ENCODE measurements at places on chromosomes 4 and X.

DNA sequence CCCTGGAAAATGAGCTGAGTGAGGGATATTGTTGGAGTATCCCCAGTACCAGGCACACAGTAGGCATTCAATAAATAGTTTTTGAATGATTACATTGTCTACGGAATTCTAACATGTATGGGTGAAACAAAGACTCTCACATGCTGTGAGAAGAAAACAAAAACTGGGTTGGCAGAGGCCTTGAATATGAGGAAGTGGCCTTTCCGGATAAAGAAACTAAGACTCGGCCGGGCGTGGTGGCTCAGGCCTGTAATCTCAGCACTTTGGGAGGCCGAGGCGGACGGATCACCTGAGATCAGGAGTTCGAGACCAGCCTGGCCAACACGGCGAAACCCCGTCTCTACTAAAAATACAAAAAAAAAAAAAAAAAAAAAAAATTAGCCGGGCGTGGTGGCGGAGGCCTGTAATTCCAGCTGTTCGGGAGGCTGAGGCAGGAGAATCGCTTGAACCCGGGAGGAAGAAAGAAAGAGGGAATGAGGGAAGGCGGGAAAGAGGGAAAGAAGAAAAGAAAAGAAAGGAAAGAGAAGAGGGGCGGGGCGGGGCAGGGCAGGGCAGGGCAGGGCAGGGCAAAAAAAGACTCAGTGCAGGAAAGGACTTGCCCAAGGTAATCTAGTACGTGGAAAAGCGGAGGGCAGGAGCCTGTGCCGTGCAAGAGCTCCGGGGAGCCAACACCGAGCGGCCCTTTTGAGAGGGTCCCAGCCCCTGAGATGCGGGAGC is 689 bp upstream of the TMA16 start:
- peaks cover 6% of the 10 kb centered on the region for H3K36me3 ChIP-seq
- H3K4me1 ChIP-seq, result peaks cover 37% of the 10 kb centered on the region
- H3K4me3 ChIP-seq, result peak overlapping the region; percentile 89
- H3K27me3 ChIP-seq, result peaks cover 9% of the 10 kb centered on the region

DNA sequence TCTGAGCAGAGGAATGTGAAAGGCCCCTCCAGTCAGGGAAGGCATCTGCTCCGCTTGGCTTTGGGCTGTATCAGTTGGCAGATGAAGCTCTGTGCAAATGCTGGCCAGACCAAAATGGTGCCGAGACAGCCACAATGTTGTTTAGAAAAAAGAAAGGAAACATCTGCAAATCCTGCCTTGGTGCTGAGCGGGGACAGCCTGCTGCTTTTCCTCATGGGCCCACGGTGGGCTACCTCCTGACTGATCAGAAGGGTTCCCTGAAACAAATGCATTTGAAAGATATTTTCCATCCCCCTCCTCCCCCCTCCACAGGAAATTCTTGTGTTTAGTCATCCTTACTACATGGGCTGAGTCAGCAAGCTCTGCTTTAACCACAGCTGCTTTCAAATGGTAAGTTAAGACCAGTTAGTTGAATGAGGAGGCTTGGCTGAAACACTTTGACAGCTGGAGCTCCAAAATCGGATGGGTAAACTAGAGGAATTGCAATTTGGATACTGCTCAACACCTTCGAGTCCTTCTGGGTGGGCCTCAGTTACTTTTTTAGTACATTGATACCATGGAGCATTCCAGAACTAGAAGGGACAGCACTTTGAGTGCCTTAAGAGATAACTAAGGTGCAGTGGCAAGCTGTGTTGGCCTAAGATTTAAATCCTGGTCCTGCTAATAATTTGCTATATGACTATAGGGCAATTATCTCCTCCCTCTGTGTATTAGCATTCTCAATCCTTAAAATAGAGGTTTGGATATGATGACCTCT is 36.0 kb downstream of the PLAC1 start:
- H3K27me3 ChIP-seq, result peaks cover 5% of the 10 kb centered on the region
- H3K27ac ChIP-seq, result peak overlapping the region; percentile 56
- peaks cover 4% of the 10 kb centered on the region for H3K36me3 ChIP-seq
- no peak overlapping the region for H3K4me3 ChIP-seq

DNA sequence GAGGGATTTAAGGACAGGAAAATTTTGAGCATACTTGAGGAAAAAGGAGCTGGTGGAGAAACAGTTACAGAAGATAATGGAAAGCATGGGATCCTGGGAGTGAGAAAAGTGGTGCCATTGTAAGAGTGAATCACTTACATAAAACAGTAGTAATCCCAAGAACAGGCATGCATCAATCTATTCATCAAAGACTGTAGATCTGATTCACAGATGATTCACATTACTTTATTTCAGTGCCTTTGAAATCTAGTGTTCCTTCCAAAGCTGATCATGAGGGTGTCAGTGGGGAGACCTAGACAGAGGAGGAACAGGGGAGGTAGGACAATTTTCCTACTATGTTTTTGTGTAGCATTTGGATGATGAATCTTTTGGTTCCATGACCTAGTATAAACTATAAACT is 102.7 kb downstream of the TAB3 start:
- no peak overlapping the region for H3K27ac ChIP-seq
- H3K4me1 ChIP-seq, result peaks cover 5% of the 10 kb centered on the region
- no peaks in the 10 kb centered on the region for H3K27me3 ChIP-seq
- no peak overlapping the region for H3K4me3 ChIP-seq
- DNase-seq, result no peak

- peaks cover 48% of the 10 kb centered on the region for H3K4me1 ChIP-seq
- peaks cover 14% of the 10 kb centered on the region for H3K36me3 ChIP-seq
- H3K27ac ChIP-seq, result peak overlapping the region; percentile 53
- H3K27me3 ChIP-seq, result no peaks in the 10 kb centered on the region
These were observed 125.9 kb downstream of the FRYL start for GRCh38 chr4:48654015-48654664.

DNA sequence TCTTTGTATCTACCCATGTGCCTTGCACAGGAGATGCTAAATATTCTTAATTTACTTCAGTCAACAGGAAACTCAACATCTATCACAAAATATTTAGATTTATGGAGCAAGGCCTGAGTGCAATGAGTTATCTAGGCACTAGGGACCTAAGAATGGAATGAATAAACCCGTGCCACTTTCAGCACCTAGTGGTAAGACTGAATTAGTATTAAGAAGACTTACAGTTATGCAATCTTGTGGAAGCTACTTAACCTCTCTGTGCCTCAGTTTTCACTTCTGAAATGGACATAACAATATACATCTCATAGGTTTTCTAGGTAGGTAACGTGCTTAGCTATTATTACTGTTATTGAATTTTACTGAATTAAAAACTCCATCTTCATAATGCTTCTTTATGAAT is 144.6 kb upstream of the MAP3K15 start:
- H3K27ac ChIP-seq, result no peak overlapping the region
- no peaks in the 10 kb centered on the region for H3K27me3 ChIP-seq
- peaks cover 50% of the 10 kb centered on the region for H3K36me3 ChIP-seq
- no peak overlapping the region for H3K4me3 ChIP-seq
- DNase-seq, result no peak

DNA sequence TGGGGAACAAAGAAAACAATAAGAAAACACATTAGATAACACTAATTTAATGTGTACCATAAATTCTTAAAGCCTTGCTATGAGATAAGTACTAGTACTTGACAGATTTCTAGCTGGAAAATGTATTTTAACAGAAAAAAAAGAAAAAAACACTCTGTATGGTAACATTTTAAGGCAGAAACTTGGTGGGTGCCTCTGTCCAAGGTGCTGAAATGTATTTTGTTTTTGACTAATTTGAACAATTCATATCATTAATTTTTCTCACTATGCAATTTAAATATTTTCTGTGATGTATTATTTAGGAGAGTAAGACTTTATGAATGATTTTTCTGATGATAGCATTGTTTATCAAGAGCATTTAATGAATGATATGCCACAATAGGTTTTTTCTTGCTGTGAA is 107.5 kb downstream of the GABRG1 start:
- H3K4me3 ChIP-seq, result no peak overlapping the region
- no peaks in the 10 kb centered on the region for H3K4me1 ChIP-seq
- no peak for DNase-seq
- no peaks in the 10 kb centered on the region for H3K36me3 ChIP-seq
- no peaks in the 10 kb centered on the region for H3K27me3 ChIP-seq
- no peak overlapping the region for H3K27ac ChIP-seq

DNA sequence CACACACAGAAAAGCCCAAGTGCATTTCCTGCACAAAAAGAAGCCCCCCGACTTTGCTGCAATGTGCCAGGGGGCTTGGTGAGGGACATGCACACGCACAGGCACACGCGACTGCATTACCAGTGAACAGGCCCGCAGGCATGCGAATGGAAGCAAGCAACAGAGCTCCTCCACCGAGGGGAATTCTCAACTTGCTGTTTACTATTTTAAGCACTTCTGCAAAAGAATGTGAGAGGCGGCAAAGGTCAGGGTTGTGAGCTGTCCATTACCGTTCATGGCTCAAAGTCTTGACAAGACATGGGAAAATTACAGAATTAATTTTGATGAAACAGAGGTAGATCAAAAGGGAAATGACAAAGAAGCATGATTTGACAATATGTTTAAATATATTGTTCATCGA is 342.5 kb upstream of the NOCT start:
- no peak for DNase-seq
- H3K4me1 ChIP-seq, result no peaks in the 10 kb centered on the region
- no peaks in the 10 kb centered on the region for H3K36me3 ChIP-seq

DNA sequence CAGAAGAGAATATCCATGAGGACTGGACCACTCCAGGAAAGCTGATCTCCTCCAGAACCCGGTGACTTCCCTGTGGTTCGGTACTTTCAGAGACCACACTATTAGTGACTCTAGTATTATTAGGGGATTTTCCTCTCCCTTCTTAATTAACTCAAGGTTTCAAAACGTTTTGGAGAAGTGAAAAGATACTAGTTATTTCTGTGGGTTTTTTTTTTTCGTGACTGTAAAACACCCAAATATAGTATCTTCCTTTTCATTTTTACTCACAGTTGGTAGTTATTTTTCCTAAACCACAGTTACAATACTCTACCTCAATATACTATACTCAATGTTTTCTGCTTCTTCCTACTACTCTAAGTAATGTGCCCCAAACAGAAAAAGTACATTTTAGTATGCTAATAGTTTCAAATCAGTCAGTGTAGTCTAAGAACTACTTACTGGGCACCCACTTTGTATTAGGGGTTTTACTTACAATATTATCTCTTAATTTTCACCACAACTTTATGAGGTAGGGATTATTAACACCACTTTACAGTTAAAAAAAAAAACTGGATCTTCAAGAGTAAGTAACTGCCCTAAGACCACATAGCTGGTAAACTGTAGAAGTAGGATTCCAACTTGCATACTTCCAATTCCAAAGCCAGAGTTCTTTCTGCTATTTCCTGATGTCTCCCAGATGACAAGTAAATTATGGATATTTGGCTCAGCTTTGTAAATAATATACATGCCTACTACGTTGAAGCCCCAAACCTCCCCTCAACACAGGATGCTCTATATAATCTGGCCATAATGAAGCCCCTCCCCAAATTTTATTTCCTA is 45.0 kb downstream of the SLC9A7 start:
- DNase-seq, result no peak
- H3K4me1 ChIP-seq, result peaks cover 70% of the 10 kb centered on the region
- peak overlapping the region; percentile 74 for H3K27ac ChIP-seq
- H3K27me3 ChIP-seq, result no peaks in the 10 kb centered on the region
- H3K36me3 ChIP-seq, result peaks cover 17% of the 10 kb centered on the region

- no peak overlapping the region for H3K27ac ChIP-seq
- H3K27me3 ChIP-seq, result peaks cover 28% of the 10 kb centered on the region
- peaks cover 7% of the 10 kb centered on the region for H3K4me1 ChIP-seq
- no peak for DNase-seq
- H3K36me3 ChIP-seq, result peaks cover 9% of the 10 kb centered on the region
These were observed 6.2 kb upstream of the FAT1 start for GRCh38 chr4:186729856-186730255.

GRCh38 chr4:151862766-151863165 is 102.0 kb upstream of the GATB start:
- no peaks in the 10 kb centered on the region for H3K4me1 ChIP-seq
- no peak overlapping the region for H3K4me3 ChIP-seq
- no peak for DNase-seq
- H3K27me3 ChIP-seq, result peaks cover 10% of the 10 kb centered on the region
- no peak overlapping the region for H3K27ac ChIP-seq

DNA sequence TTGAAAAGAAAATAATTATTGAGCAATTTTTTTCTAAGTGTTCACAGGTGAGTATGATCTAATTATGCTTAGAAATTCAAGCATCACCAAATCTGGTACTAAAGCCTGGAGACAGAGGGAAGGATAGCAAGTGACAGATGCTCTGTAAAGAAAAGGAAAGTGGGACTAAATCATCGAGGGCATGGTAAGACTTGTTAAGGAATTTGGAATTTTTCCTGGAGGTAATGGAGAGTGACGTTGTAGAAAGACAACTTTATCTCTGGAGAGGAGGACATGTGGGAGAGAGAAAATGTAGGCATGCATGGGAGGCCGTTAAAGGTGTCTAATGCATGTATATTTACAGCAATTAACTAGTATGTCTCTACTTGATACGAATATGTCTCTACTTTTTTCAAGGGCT is 333.2 kb upstream of the ATOH1 start:
- H3K27me3 ChIP-seq, result no peaks in the 10 kb centered on the region
- no peaks in the 10 kb centered on the region for H3K4me1 ChIP-seq
- no peak overlapping the region for H3K27ac ChIP-seq

- H3K27me3 ChIP-seq, result no peaks in the 10 kb centered on the region
- H3K4me3 ChIP-seq, result no peak overlapping the region
- H3K27ac ChIP-seq, result no peak overlapping the region
- DNase-seq, result no peak
These were observed 21.8 kb downstream of the TXLNG start for GRCh38 chrX:16807976-16808542.

- H3K4me1 ChIP-seq, result peaks cover 11% of the 10 kb centered on the region
- H3K4me3 ChIP-seq, result no peak overlapping the region
- no peak overlapping the region for H3K27ac ChIP-seq
- no peak for DNase-seq
These were observed 38.1 kb downstream of the DIAPH2 start for GRCh38 chrX:96722781-96723180.

DNA sequence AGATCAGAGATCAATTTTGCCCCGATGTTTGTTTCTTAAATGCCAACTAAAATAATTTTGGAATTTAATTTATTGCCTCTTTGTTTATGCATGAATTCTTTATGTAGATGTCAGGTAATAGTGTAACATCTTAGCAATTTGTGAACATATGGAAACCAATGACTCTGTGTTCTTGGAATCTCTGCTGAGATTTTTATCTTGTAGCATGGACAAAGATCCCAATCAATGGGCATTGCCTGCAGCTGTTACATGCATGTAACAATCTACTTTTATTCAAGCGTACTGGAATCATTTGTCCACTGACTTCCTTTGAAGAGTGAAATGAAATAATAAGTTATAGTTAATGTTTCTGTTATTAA is 61.6 kb upstream of the ARSJ start:
- H3K27me3 ChIP-seq, result no peaks in the 10 kb centered on the region
- DNase-seq, result no peak
- H3K27ac ChIP-seq, result no peak overlapping the region
- no peaks in the 10 kb centered on the region for H3K36me3 ChIP-seq
